ENCODE measurements at places on chromosomes 7 and 10. TPM values are rescaled to one million over a fixed set of nuclear protein-coding genes. Genes with fewer than 3 reads are reported as not detected.

Gene MYH16
- under 0.01 TPM for total RNA-seq

DNA sequence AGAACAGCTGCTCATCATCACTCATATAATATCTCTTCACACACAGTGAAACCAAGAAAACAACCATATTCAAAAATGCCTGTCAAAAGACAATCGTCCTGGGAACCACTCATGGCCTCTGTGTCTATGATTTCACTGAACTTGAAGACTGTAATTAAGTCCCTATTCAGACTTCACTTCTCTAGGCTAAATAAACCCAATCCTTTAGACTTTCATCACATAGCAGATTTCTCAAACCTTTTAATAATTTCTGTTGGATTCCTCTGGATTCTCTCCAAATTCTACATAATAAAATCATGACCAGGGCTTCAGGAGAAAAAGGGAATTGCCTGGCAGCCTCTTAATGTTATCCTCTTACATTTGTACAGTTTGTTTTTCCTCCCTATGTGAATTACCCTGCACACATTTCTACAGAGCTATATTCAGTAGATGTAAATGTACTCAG is 201.1 kb downstream of the LRRN3 start:
- DNase-seq, result peak; percentile 58

Gene CLDN4
- 0.59 TPM for total RNA-seq

GRCh38 chr10:75929630-75930161 is 498.3 kb downstream of the LRMDA start:
- no peak for DNase-seq

- no peak for DNase-seq
Measured at GRCh38 chr10:110405380-110405779, 92.3 kb upstream of the DUSP5 start.

DNA sequence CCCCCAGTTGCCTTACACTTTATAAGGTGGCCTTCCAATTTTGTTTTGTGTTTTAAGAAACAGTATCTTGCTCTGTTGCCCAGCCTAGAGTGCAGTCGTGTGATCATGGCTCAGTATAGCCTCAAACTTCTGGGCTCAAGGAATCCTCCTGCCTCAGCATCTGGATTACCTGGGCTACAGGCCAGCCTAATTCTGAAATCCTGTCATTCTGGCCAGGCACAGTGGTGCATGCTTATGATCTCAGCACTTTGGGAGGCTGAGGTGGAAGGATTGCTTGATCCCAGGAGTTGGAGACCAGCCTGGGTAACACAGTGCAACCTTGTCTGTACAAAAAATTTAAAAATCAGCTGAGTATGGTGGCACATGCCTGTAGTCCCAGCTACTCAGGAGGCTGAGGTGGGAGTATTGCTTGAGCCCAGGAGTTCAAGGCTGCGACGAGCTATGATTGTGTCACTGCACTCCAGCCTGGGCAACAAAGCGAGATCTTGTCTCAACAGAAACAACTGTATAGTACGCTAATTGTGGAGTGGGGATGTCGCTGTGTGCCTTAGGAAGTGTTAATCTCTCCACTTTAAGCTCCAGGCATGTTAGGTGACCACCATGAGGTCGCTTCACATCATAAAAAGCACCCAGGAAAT is 24.7 kb upstream of the RBM33 start:
- DNase-seq, result no peak

- no peak for DNase-seq
Measured at GRCh38 chr7:44985033-44985695, 6.3 kb upstream of the MYO1G start.

- DNase-seq, result no peak
Measured at GRCh38 chr10:98370831-98371820, 43.9 kb downstream of the PYROXD2 start.

Gene NEUROD6
- not detected for total RNA-seq

- peak; percentile 65 for DNase-seq
Measured at GRCh38 chr7:29105752-29106668, 40.3 kb downstream of the CPVL start.

Gene ELN
- total RNA-seq, result 69.1 TPM

DNA sequence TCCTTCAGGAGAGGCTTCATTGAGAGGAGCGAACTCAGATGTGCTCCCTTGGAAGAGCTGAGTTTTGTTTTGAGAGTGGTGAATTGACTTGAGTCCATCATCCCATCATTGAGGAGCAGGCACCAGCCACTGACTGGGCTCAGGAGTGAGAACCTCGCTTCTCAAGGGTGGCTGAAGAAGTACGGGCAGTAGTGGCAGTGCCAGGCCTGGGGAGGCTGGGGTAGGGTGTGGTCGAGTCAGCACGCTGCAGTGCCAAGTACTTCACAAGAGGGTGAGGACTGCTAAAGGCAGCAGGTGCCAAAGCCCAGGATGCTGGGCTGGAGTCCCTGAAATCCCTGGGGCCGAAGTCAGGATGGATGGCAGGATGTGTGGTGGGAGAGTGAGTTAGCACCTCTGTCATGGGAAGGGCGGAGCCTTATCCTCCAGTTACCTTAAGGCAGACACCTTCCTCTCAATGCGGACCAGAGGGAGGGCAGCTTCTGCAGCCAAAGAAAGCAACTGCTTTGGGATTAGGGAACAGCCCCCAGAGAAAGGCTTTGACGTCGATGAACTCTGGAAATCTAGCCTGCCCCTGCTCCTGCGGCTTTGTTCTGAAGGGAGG is 210.3 kb downstream of the CAMK1D start:
- no peak for DNase-seq

- DNase-seq, result no peak
Measured at GRCh38 chr10:132980426-132981172, 38.2 kb upstream of the CFAP46 start.

Gene BPGM
- total RNA-seq, result 64.8 TPM

GRCh38 chr10:132550366-132551092 is 12.9 kb downstream of the INPP5A start:
- peak; percentile 66 for DNase-seq

Gene HMX2
- total RNA-seq, result not detected

Gene NPFFR1
- total RNA-seq, result not detected

Gene NXPH1
- not detected for total RNA-seq

DNA sequence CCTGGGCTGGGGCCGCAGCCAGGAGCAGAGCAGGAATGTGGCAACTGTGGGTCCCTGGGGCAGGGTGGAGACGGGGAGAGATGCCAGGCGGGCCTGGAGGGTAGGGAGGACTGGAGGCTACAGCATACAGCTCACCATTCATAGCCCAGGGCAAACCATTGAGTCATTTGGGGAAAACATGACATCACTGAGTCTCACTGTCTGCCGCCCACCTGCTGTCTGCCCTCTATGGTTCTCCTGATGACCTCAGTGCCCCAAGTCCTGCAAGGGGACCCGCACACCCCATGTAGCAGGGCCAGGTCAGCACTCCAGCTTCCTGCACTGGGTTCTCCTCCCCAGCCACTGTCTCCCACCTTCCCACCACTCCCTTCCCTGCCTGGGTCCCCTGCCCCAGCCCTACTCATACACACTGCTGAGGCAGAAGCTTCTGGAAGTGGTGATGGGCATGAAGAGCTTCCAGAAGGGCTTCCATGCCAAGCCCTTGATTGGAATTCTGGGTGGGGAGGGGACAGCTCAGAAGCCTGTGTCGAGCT is 10.4 kb downstream of the CHST3 start:
- DNase-seq, result peak; percentile 97

DNA sequence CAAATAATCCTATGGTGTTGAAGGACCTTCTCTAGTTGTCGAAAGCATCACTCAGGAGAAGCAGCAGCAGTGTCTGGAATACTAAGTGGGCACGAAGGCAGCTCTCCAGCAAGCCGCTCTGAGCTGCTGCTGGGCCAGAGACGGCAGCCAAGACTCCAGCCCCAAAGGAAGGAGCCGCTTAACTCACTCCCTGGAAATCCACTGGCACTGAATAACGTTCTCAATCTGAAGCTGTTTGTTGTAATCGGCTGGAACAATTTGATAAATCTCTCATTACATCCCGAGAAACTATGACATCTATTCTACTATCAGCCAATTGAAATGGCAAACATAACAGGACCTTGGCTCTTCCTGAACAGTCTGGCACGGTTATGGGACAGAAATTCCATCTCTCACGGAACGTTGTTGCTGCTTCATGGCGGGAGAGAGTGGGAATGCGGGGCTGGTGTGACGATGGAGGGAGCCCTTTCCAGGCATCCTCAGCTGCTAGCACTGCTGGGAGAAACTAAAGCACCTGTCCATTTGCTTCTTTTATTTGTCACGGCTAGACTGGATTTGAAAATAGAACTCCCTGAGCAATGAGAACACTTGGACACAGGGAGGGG is 331.5 kb upstream of the RNF32 start:
- no peak for DNase-seq

- no peak for DNase-seq
Measured at GRCh38 chr7:133534816-133535215, 281.9 kb downstream of the EXOC4 start.

GRCh38 chr10:63204667-63205391 is 71.7 kb downstream of the NRBF2 start:
- no peak for DNase-seq

DNA sequence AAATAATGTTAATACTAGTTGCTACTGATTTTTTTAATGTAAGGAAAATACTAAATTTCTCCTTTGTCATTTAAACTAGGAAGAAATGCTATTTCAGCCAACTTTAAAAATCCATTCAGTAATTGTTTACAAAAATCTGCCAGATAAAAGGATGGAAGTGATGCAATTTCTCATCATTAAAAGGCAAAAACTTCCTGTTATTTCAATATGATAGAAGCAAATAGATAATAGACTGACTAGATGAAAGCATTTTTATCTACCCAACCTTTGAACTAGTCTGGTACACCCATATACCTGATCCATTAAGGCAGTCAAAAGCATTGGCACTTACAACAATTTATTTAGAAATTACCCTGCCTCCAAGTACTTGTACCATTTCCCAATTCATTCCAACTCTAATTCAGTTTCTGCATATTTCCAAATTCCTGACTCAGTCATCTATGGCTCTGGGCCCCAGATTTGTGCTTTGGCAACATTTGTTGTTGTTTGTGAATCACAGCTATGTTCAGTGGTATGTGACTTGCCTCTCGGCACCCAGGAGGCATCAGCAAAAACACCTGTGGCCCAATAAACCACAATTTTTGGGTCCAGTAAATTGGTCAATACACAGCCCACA is 482.6 kb upstream of the SEMA3A start:
- no peak for DNase-seq

Gene ZSCAN25
- 11.9 TPM for total RNA-seq

- no peak for DNase-seq
Measured at GRCh38 chr10:66804962-66805361, 120.9 kb upstream of the LRRTM3 start.

DNA sequence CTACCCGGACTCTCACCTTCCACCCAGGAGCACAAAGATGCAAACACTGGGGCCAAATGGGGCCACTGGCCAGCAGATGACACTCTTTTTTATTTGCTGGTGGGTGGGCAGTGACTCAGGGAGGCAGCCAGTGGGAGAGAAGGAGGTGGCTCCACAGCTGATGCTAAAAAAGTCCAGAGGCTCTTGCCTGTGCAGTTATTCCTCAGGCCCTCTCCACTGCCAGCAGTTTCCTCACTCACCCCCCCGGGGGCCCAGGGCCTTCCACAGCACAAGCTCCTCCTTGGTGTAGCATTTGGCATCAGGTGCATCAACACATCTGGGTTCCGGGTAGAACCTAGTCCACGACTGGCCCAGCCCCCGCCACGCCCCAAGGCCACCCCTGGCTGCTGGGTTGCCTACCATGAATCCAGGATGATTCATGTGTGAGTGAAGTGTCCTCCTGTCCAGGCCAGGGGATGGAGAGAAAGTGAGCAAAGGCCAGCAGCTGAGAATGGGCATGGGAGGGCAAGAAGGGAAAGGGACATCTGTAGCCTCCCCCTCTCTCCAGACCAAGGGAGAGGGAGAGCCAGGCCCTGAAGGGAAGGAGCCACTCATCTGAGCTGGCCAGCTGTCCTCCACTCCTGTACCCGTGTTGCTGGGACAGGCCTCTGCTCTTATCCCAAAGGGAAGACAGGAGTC is 1.7 kb upstream of the KCNH2 start:
- no peak for DNase-seq

Gene OR2A42
- total RNA-seq, result not detected

DNA sequence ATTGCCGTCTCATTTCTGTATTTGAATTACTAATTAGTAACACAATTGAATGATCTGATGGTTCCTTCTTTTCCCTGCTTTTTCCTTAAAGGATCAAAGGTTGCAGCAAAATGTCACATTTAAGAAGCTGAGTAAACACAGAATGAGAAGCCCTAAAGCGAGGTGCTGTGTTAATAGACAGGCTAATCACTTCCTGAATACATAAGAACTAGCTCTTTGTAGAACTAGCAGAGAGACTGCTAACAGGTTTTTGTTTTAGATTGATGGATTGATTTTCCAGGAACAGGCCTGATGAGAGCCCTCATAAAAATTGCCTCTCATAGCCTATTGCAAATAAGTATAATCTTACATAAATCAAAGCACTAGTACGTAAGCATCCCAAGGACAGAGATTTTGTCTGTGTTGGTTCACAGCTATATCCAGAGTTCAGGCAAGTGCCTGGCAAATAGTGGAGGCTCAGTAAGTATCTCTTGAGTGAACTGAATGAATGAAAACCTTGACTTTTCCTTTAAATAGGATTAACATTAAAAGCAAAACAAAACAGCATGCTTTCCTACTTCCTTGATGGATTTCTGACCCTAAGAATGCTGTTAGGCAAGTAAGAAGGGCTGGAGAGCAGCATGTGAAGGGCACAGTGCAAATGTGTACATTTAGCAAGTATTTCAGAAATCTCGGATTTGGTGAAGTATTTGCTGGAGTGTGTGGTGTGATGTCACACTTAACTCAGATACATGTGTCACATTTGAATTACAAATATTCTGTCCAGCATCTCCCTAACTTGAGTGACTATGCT is 3.3 kb downstream of the TMEM229A start:
- peak; percentile 17 for DNase-seq

Gene RBP3
- not detected for total RNA-seq

GRCh38 chr10:29127037-29127700 is 161.7 kb upstream of the LYZL1 start:
- DNase-seq, result no peak

Gene C7orf57
- total RNA-seq, result under 0.01 TPM

GRCh38 chr7:28382144-28382543 is 30.2 kb upstream of the CREB5 start:
- DNase-seq, result no peak

Gene PLAU
- 27.9 TPM for total RNA-seq

- no peak for DNase-seq
Measured at GRCh38 chr7:4523873-4524272, 158.2 kb upstream of the FOXK1 start.

DNA sequence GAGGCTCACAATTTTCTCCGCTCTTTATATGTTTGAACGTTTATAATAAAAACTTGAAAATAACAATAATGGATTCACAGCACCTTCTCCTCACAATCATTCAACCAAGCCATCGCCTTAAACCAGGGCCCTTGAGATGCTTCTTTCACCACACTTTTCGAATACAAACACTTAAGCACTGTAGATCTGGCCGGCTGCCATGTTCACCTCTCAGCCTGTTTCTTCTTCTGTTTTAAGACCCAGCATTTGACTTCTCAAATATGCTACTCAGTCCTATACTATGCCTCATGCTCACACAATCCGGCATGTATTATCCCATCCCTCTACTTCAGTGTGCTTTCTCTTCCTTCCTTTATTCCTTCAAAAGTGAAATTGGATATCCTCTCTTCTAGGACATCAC is 280.6 kb downstream of the TFEC start:
- no peak for DNase-seq
